Effector memory CD4-positive, alpha-beta T cell (primary cell): ENCODE measurements at places on chromosomes 1 and 21.

GRCh38 chr1:227540170-227541098 lies 22.9 kb upstream of the ZNF678 start:
- no peak overlapping the region for H3K27ac ChIP-seq
- peaks cover 9% of the 10 kb centered on the region for H3K4me1 ChIP-seq
- H3K4me3 ChIP-seq: no peak overlapping the region
- no peaks in the 10 kb centered on the region for H3K36me3 ChIP-seq

DNA sequence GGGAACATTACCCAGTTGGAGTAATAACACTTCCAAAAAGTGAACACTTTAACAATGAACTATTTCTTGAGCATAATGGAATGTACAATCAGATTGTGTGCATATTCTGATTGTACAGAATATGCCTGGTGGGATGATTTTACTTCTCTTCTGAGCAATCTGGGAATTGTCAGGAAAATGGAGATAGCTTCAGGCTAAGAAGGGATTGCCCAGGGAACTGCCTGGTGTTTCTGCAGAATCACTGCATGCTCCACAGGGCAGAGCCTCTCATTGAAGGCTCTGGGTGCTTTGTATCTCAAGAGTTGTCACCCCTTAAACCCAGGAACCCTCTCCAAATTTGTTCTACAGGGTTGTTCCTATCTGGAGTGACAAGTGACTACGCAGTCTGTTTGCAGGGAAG lies 51.2 kb downstream of the UTP25 start:
- DNase-seq: no peak
- H3K27ac ChIP-seq: no peak overlapping the region
- no peak overlapping the region for H3K4me3 ChIP-seq
- no peaks in the 10 kb centered on the region for H3K4me1 ChIP-seq
- H3K27me3 ChIP-seq: peaks cover 4% of the 10 kb centered on the region

DNA sequence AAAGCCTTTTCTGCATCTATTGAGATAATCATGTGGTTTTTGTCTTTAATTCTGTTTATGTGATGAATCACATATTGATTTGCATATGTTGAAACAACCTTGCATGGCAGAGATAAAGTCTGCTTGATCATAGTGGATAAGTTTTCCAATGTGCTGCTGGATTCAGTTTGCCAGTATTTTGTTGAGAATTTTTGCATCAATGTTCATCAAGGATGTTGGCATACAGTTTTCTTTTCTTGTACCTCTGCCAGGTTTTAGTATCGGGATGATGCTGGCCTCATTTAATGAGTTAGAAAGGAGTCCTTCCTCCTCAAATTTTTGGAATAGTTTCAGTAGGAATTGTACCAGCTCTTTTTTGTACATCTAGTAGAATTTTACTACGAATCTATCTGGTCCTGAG lies 55.0 kb downstream of the COL24A1 start:
- no peak overlapping the region for H3K27ac ChIP-seq
- no peaks in the 10 kb centered on the region for H3K36me3 ChIP-seq
- H3K4me3 ChIP-seq: no peak overlapping the region
- H3K4me1 ChIP-seq: no peaks in the 10 kb centered on the region
- DNase-seq: no peak

DNA sequence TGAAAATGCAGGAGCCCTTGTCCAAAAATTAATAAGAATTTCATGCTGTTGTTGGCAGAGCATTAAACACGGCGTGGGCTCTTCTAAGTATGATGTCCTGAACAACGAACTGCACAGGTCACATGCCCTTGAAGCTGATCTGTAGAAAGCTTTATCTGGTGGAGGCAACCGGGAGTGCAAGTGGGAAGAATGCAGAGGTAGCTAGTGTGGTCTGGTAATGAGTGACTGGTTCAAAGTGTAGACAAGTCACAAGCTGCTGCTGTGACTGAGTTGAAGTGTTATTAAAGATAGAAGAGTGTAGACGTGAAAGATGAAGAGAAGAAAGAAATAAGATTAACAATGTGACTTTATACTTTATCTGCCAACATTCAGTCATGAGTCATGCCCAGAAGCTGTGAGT lies 361.9 kb downstream of the TTLL7 start:
- H3K27ac ChIP-seq: no peak overlapping the region
- H3K36me3 ChIP-seq: no peaks in the 10 kb centered on the region
- no peaks in the 10 kb centered on the region for H3K4me1 ChIP-seq
- H3K4me3 ChIP-seq: no peak overlapping the region

DNA sequence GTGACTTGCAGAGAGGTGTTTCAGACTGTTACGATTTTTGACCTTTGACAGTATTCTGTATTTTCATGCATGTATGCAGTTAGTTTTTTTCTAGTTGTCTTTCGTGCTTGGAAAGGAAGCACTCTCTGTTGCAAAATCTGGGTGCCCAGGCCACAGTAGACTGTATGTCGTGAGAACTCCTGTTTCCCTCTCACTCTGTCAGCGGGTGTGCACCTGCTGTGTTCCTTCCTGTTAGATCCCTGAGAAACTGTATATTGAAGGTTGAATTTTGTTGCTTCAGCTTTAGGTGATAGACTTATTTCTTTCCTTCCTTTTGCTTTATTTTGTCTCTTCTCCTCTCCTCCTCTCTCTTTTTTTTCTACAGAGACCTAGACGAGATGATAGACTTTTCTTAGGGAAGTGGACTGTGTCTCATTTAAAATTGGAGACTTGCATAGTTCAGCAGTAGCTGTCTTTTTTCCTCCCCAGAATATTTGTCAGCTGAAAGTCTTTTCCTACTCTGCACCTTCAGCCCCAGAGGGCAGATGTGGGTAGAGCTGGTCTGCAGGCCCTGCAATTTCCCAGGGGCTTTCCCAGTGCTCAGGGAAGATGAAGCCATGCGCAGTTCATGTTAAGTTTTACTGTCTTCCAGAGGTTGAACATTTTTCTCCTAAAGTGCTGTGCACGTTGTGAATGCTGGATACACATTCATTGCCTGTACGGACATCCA lies 1.4 kb downstream of the TRAPPC10 start:
- H3K27ac ChIP-seq: peak overlapping the region; percentile 84
- peak overlapping the region; percentile 70 for H3K4me3 ChIP-seq
- peak; percentile 39 for DNase-seq
- H3K27me3 ChIP-seq: no peaks in the 10 kb centered on the region
- H3K4me1 ChIP-seq: peaks cover 48% of the 10 kb centered on the region
- no peaks in the 10 kb centered on the region for H3K36me3 ChIP-seq

DNA sequence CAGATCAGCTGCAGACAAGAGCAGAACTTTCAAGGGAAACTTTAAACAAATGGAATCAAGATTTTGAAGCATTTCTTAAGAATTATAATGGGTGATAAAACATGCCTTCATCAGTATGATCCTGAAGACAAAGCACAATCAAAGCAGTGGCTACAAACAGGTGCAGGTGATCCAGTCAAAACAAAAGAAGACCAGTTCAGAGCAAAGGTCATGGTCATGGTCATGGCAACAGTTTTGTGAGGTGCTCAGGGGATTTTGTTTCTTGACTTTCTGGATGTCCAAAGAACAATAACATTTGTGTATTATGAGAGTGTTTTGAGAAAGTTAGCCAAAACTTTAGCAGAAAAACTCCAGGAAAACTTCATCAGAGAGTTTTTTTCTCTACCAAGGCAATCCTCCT lies 681.7 kb upstream of the PTBP2 start:
- no peak overlapping the region for H3K27ac ChIP-seq
- H3K4me1 ChIP-seq: no peaks in the 10 kb centered on the region
- DNase-seq: no peak
- no peak overlapping the region for H3K4me3 ChIP-seq

GRCh38 chr1:221071777-221072176 lies 192.5 kb downstream of the HLX start:
- DNase-seq: no peak
- no peaks in the 10 kb centered on the region for H3K36me3 ChIP-seq
- no peaks in the 10 kb centered on the region for H3K27me3 ChIP-seq

DNA sequence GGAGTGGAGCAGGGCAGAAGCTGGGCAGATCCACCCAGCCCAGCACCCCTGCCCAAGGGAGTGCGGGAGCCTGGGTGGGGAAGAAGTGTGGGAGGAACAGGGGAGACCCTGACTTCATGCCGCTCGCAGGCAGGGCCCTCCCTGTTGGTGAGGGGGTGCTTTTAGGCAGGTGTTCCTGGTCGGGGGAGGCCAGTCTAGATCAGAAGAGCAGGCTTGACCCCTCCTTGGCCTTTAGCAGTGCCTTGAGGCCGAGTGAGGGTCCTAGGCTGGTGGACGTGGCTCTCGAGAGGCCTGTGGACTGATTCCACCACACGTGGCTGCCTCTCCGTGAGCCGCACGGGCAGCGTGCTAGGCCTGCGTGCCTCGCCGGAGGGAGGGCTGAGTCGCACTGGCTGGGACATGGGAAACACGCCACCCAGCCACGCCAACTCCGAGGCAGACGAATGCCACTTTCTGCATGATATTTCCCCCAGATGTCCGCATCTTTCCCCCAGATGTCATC lies 19.4 kb upstream of the COL18A1 start:
- H3K4me3 ChIP-seq: no peak overlapping the region
- H3K4me1 ChIP-seq: no peaks in the 10 kb centered on the region
- H3K27ac ChIP-seq: no peak overlapping the region
- no peaks in the 10 kb centered on the region for H3K36me3 ChIP-seq
- no peak for DNase-seq

GRCh38 chr1:227225715-227226346 lies 92.5 kb downstream of the CDC42BPA start:
- no peak for DNase-seq
- no peaks in the 10 kb centered on the region for H3K27me3 ChIP-seq
- H3K27ac ChIP-seq: no peak overlapping the region

DNA sequence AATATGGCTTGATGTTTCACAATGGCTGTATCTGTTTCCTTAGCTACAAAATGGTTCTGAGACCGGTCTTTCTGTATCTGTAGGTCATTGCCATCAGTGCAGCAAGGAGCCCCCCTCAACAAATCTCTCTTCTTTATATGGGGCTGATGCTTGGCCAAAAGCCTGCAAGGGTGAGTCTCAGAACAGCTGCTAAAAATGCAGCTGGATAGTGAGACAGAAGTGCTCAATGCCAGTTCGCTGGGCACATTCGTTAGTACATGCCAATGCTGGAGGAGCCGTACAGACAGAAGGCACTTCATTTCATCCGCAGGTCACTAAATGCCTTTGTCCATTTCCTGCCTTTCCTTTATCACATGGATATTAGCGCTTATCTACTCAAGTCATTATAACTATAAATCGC lies 67.3 kb downstream of the RUNX1 start:
- peak overlapping the region; percentile 3 for H3K27ac ChIP-seq
- peaks cover 3% of the 10 kb centered on the region for H3K36me3 ChIP-seq
- DNase-seq: no peak
- peaks cover 40% of the 10 kb centered on the region for H3K4me1 ChIP-seq

DNA sequence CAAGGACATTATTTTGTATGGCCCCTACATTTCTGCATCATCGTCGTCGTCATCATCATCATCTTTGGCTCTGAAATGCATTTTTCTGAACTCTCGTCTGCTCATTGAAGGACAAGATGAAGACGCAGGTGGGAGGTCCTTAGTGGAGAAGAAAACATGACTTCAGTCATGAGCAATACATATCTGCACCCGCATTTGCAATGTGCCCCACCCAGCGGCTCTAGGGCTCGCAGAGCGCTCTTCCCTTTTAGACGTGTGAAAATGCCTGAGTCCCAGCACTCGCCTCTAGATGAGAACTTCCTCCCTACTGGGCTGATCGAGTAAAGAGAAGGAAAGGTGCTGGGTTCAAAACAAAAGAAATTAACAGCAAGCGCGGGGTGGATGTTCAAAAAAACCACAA lies 10.1 kb downstream of the C1orf174 start:
- peaks cover 41% of the 10 kb centered on the region for H3K36me3 ChIP-seq
- no peak overlapping the region for H3K4me3 ChIP-seq
- H3K27me3 ChIP-seq: no peaks in the 10 kb centered on the region
- H3K4me1 ChIP-seq: no peaks in the 10 kb centered on the region
- no peak for DNase-seq

DNA sequence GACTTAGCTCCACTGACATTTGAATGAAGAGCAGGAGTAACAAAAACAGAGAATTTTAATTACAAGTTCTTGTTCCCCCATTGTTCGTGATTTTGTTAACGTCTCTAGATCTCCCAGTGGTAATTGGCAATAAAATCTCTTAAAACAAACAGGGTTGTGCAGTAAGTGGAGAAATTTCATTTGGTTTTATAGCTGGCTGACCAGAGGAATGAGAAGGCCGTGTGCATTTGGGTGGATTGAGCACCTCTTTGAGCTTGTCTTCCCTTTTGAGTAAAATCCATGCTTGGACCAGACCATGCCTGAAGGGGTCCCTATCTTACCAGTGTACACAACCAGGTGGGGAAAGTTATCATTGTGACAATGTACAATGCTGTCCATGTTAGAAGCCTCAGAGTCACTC lies 137.8 kb downstream of the HIVEP3 start:
- H3K4me1 ChIP-seq: no peaks in the 10 kb centered on the region
- H3K27me3 ChIP-seq: no peaks in the 10 kb centered on the region
- DNase-seq: no peak

DNA sequence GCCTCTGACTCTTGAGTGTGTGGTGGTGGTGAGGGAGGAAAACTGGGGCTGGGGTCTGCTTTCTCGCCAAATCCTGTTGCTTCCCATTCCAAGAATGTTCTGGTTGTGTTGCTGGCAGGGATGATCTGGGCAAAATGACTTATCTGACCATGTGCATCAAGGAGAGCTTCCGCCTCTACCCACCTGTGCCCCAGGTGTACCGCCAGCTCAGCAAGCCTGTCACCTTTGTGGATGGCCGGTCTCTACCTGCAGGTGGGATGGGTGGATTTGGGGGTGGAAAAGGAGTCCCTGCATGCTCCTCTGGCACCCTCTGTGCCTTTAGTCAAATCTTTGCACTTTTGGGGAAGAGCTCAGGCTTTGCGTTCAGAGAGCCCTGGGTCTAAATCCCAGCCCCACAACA lies 18.1 kb downstream of the CYP4B1 start:
- no peaks in the 10 kb centered on the region for H3K36me3 ChIP-seq
- no peaks in the 10 kb centered on the region for H3K4me1 ChIP-seq
- H3K27me3 ChIP-seq: no peaks in the 10 kb centered on the region
- no peak for DNase-seq
- H3K4me3 ChIP-seq: no peak overlapping the region

GRCh38 chr1:160685266-160685665 lies 26.4 kb downstream of the CD48 start:
- H3K4me1 ChIP-seq: peaks cover 54% of the 10 kb centered on the region
- H3K27me3 ChIP-seq: no peaks in the 10 kb centered on the region
- peaks cover 35% of the 10 kb centered on the region for H3K36me3 ChIP-seq
- no peak for DNase-seq
- H3K27ac ChIP-seq: peak overlapping the region; percentile 67

DNA sequence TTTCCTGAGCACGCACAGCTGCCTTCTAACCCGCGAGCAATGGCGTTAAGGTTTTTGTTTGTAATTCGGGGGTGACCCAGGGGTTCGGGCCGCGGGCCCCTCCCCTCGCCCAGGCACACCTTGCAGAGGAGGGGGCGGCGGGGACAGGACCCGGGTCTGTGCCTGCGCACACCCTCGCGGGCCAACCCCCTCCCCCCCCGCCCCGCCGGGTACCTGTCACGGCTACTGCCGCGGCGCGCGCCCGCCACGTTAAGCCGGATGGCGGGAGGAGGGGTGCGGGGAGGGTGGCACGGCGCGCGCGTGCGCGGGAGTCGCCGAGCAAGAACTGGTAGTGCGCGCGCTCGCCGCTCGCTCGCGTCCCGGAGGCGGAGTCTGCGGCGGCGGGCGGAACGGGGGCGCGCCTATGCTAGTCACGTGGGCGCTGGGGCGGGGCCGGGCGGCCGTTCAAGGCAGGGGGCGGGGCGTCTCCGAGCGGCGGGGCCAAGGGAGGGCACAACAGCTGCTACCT lies at the start of gene TPTE:
TSS of gene TPTE (plus strand) at position 493 of the 508 bp plus-strand sequence. CDS start 17,141 bp downstream, outside the sequence.
- no peak within 1 kb of the TSS for H3K27ac ChIP-seq
- no peaks in the 10 kb centered on the region for H3K27me3 ChIP-seq
- no peaks in the 10 kb centered on the region for H3K4me1 ChIP-seq
- no peak within 1 kb of the TSS for H3K4me3 ChIP-seq
- DNase-seq: no peak

- no peak overlapping the region for H3K27ac ChIP-seq
- no peaks in the 10 kb centered on the region for H3K36me3 ChIP-seq
- H3K27me3 ChIP-seq: no peaks in the 10 kb centered on the region
- no peaks in the 10 kb centered on the region for H3K4me1 ChIP-seq
- no peak for DNase-seq
Observed at GRCh38 chr1:163036671-163037070, 32.5 kb upstream of the RGS4 start.
